HAP-1 (cell line): ENCODE measurements at places on chromosomes 1 and 21.

- DNase-seq: no peak
These were observed 86.2 kb downstream of the NGF start for GRCh38 chr1:115251856-115252255.

DNA sequence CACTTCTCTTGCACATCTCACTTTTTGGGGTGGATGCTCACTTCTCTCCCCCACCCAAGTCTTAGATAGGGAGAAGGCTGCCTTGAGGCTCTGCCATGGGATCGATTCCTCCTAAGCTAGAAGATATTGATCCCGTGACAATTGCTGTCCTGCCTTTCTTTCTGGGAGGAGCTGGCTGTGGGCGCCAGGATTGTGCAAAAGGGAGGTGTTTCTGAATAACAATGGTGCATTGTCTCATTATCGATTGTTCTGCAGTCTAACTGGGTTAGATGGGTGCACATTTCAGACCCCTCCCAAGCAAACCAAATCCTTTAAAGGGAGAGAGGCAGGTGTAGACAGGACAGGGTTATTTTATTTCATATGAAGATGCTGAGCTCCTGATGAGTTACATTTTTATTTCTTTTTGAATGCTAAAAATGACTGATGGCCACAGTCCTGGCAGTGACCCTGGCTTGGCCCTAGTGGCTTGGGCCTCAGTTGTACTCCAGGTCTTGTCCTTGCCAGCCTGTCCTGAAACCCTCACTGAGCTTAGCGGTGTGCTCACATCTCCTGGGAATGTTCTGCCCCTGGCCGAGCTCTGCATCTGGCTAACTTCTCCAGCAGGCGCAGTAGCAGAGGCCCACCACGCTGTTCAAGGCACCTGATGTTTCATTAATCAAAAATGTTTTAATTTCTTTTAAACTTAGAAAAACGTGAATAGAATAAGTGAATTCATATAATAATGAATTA is 99.0 kb upstream of the KAZN start:
- no peak for DNase-seq

GRCh38 chr1:28392027-28392652 is 22.6 kb downstream of the PHACTR4 start:
- DNase-seq: no peak

DNA sequence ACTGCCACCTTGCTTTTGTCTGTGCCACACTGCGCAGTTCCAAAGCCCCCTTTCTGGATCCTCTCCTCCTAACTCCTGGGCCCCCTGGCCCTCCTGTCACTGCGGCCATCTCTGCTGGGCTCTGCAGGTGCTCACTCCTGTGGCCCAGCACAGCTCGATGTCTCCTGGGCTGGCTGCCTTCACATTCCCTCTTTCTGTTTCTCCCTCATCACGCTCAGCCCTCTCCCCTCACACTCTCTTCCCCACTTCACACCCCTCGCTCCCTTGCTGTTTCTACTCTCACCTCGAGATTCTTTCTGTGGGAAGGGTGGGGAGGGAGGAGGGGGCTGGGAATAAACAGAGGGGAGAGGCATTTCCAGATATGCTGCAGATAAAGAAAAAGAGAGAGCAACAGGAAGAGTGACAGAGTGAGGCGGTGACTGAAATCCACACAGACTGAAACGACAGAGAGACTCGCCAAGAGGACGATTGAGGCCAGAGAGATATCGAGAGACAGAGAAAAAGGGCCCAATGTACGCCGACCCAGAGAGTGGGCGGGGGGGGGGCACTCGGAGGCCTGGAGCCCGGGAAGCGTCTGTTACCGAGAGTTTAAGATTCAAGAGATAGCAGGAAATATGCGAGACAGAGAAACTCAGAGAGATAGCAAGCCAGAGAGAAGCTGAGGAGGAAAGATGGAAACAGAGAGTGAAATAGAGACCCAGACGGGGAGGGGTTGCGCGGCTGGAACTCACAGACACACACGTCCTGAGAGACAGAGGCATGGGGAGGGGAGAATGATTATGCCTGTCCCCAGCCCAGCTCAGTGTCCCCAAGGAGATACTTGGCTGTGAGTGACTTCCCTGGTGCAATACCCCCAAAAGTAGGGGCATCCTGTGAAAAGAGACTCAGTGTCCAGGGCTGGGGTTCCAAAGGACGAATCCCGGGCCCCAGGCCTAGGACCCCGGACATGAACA is 666 bp downstream of the CSF3R start:
- DNase-seq: no peak

DNA sequence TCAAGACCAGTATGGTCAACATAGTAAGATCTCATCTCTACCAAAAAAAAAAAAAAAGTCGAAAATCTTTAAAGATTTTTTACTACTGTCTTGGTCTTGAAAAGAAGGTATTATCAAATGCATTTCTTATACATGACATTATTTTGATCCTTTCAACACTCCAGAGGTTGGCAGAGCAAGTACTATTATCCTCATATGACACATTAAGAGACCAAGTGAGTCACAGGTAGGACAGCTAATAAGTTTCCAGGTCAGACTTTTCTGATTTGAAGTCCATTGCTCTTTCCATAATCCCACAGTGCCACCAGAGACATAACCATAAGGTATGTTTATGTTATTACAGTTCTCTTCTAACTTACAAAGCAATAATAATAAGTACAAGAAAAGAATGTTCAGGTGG is 15.2 kb downstream of the DBT start:
- no peak for DNase-seq

- no peak for DNase-seq
These were observed 19.3 kb downstream of the TEX38 start for GRCh38 chr1:46690931-46691421.

GRCh38 chr1:98179151-98179773 is 258.4 kb upstream of the DPYD start:
- DNase-seq: no peak

DNA sequence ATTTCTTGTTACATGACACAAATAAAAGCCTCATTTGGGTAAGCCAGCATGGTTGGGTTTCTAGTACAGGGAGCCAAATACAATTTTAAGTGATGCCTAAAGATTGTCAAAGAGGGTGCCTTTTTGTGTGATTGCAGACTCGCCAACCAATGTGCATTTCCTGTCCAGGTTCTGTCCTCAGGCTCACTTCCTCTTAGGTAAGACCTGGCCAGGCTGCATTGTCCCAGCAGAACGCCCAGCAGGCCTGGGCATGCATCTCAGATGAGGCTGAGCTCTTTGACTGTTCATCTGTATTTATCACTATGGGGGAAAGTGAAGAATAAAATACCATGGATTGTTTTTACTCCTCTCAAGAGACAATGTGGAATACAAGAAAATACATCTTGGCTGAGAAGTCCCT is 49.7 kb downstream of the KCNC4 start:
- no peak for DNase-seq

DNA sequence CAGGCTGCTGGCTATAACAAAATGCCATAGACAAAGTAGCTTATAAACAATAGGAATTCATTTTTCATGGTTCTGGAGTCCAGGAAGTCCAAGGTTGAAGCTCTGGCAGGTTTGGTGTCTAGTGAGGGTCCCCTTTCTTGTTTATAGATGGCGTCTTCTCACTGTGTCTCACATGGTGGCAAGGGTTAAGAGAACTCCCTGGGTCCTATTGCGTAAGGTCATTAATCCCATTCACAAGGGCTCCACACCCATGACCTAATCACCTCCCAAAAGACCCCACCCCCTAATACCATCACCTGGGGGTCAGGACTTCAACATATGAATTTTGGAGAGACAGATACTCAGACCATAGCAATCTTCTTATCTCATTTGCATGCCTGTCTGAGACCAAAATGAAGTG is 108.9 kb upstream of the USP25 start:
- DNase-seq: no peak

GRCh38 chr1:193014400-193014799 is 44.8 kb downstream of the UCHL5 start:
- no peak for DNase-seq

DNA sequence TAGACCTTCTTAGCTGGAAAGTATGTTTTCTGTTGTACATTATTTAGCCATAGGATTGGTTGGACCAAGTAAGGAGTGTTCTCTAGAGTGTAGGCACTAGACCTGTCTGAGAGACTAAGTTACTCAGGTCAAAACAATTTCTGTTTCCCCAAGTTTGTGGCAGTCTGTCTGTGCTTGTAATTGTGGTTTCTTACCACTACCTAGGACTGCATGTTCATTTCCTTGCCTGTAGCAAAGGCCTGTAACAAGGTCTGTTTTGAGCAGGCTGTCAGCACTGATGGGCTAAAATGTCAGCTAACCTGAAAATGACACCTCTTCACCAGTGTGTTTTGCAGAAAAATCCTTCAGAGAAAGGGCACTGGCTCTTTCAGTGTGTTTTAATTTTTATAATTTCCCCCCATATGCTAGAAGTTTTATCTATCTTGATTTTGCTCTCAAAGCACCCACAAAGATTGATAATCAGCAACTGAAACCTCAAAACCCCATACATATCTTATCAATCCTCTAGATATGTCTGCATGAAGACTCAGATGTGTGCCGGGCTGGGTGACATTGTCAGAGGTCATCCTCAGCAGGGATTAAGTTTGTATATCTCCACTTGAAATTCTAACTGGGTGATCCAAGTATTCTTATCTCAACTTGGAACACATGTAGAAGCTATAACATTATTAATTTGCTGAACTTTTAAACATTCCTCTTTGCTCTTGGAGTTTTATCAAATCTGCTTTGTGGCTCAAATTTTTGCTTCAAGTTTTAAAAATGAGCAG is 50.7 kb upstream of the ST6GALNAC3 start:
- DNase-seq: no peak

GRCh38 chr21:33755354-33755753 is 113.1 kb downstream of the ITSN1 start:
- no peak for DNase-seq

DNA sequence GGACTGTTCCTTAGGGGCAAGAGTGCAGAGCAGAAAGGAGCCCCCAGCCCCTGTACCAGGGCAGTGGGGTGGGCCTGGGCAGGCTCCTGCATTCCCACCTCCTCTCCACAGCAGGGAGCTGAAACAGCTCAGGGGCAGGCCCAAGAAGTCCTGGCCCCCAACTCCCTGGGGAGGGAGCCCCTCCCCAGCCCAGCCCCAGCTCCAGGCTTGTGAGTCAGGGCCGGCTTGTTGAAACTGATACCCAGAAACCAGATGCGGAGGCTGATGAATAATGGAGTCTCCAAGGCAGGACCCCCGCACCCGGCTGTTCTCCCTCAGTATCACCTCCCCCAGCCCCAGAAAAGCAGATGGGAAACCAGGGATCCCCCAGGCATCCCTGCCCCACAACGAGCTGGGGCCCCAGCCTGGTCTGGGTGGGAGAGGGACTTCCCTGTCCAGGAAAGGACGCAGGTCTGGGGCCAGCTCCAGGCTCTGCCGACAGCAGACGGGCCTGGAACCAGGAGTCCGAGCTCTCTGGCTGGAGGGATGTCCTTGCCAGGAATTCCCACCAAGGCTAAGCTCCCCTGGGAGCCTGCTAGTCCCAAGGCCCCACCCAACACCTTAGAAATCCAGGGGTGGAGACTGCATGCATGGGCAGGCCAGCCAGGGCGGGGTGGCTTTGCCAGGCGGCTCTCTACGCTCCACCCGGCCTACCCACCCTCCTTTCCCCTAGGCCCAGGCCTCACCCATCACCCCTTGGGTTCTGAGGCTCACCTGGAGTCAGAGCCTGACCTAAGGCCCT is 2.7 kb downstream of the PLEKHG5 start:
- peak; percentile 58 for DNase-seq

GRCh38 chr21:46165098-46165497 is 9.7 kb upstream of the FTCD start:
- no peak for DNase-seq

- DNase-seq: no peak
These were observed 39.0 kb downstream of the TMCC2 start for GRCh38 chr1:205266611-205267305.

GRCh38 chr1:201565024-201565730 is 26.2 kb downstream of the NAV1 start:
- DNase-seq: no peak
